ENCODE measurements at places on chromosomes 7 and 10.

DNA sequence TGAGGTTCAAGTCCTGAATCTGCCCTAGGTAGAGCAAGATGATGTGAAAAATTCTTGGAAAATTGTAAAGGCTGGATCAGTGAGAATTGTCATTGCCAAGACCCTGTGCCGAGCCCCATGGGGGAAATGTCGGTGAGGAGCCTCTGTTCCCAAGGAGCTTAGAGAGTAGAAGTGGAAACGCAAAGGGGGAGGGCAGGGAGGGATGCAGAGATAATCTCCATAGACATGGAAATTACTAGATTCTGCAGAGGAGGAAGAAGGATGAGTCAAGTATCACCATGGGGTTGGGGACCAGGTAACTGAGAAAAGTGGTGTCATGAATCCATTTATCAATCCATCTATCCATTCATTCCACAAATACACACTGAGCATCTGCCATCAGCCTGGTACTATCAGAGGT, 26.0 kb downstream of the DUSP5 start:
- DNase-seq: no peak

- DNase-seq: peak; percentile 58
Observed at GRCh38 chr10:3972460-3973301, 187.7 kb upstream of the KLF6 start.

DNA sequence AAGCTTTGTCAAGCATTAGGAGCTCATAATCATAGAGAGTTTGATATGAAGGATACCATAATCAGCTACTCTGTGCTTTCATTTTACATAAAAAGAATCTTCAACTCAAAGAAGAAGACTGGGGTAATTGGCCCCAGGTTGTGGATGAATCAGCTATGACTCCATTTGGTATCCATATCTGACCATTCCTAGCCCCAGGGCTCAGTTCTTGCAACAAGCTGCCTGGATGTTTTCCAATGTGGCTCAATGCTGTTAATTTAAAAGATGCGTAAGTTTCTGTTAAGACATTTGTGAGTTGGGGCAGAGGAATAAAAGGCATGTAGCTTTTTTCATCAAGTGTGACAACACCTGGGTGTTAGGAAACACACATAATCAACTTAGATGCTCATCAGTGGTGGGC, 951.1 kb downstream of the NRG3 start:
- DNase-seq: no peak

DNA sequence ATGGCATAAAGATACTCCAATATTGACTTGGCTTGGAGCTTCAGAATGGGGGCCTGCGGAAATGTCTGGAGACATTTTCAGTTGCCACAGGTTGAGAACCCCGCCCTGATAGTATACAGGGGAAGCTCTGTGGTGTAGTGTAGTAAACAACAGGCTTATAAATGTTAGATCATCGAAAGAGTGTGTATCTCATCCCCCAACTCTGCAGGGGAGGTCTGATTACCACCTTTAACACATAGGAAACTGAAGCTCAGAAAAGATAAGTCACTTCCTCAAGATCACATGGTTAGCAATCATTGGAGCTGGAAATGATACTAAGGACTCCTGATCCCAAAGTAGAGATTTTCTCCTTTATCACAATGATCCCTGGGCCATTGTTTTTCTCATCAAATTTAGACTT, 144.5 kb upstream of the BMPER start:
- no peak for DNase-seq

DNA sequence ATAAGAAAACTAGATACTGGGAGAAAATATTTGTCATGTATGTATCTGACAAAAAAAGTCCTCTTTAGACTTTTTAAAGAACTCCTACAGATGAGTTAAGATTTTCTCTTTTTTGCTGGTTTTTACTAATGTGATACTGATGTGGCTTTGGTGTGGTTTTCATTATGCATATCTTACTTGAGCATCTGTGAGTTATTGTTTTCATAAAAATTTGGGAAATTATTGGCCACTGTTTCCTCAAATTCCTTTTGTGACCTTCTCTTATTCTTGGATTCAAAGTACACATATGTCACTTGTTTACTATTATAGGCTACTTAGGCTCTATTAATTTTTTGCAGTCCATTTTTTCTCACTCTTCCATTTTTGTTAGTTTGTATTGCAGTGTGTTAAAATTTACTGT, 89.0 kb downstream of the PPP1R9A start:
- no peak for DNase-seq

DNA sequence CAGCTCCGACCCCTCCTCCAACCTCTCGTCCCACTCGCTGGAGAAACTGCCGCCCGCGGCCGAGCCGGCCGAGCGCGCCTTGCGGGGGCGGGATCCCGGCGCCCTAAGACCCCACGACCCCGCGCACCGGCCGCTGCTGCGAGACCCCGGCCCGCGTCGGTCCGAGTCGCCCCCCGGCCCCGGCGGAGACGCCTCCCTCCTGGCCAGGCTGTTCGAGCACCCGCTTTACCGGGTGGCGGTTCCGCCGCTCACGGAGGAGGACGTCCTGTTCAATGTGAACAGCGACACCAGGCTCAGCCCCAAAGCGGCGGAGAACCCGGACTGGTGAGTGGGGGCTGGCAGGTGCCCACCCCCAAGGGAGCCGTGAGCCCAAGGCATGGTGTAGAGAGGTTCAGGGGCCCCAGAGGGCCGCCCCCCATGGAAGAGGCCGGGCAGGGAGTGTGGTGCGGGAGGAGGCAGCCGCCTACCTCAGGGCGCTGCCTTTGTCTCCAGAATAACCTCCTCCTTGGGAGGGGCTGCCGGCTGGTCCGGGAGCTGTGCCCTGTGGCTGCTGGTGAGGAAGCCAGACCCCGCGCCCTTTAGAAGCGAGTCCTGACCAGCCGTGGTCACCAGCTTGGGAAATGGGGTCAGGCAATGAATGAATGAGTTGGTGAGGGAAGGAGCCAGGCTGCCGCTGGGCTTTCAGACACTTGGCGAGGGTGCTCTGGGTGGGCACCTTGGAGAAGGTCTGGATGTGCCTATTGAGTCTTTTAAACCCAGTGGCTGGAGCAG, 1.3 kb downstream of the FAM20C start:
- DNase-seq: no peak

DNA sequence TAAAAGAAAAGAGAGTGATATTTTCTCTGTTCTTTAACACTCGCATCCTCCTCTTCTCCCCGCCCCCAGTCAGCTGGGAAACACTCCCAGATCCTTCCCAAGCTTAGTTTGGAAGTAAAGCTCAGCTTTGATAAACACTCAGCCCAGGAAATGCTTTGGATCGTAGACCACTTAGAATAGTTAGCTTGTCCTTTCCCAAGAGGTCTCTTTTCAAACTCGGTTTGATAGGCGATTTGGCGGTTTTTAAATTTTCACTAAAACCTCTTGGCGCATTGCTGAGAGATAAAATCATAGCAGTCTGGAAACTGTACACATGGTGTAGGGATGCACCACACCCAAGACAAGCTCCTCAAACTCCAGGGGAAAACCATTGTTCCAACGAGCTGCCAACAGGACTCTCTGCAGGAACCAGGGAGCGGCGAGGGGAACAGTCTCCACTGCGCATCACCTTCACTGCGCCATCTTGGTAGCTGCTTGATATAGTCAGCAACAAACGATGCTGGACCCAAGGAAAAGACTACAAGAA, 22.3 kb downstream of the SMURF1 start:
- no peak for DNase-seq

DNA sequence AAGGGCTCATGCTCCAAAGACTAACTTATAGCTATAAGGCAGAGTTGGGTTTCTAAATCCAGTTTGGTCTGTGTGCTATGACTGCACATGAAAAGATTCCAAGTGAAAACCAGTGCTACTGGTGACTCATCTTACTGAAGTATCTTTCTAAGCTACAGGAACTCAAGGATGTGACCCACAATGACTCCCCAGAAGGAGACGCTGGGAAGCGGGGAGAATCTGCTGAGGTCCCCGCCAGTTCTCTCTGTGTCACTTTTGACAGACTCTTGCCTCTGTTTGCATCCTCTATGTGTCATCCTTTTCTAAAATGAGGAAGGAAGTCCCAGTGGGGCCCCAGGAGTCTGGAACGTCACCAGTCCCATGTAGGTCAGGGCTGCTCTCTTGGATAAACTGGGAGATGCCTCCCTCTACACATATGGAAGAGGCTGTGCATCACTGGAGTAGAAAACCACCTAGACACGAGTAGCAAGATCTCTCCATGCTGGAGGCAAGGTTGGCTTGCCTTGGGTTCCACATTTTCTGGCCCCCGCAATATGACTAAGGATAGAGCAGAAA, 28.8 kb upstream of the GPR26 start:
- DNase-seq: no peak

DNA sequence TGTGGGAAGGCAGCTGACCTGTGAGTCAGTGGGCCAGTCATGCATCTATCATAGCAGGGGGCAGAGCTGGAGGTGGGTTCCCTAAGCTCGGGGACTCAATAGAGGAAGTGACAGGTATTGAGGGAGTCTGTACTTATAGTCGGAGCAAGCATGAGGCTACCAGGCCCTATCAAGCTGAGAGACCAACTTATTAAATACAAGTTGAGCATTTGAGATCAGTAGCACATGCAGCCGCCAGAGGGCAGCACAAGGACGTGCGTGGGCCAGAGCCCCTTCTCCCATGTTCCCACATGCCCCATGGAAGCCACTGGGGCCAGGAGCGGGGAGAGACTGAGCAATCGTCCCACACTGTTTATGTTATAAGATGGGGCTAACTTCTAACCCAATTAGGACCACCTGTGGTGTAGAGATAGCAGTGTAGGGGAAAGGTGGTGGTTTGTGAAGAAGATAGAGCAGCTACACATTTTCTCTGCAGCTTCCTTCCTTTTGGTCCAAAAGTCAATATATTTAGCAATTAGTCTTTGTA, 13.0 kb upstream of the STK31 start:
- DNase-seq: peak; percentile 55

GRCh38 chr7:105130048-105130447, 116.0 kb downstream of the KMT2E start:
- DNase-seq: no peak

DNA sequence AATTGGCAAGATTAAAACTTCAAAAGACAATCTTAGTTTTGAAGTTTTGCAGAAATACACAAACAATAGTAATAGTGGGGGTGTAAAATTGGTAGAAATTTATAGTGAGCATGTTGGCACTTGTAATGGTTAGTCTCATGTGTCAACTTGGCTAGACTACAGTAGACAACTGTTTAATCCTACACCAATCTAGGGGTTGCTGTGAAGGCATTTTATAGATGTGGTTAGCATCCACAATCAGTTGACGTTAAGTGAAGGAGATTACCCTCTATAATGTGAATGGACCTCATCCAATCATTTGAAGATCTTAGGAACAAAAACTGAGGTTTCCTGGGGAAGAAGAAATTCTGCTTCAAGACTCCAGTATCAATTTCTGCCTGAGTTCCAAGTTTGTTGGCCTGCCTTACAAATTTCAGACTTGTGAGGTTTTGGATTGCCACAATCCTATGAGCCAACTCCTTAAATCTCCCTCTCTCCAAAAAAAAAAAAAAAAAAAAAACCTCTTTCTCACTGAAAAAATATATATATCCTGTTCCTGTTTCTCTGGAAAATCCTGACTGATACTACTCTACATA, 531.6 kb upstream of the IGFBP3 start:
- no peak for DNase-seq

All from CD4-positive, alpha-beta T cell treated with Interleukin-10 for 1 hour (primary cell).